ENCODE measurements at places on chromosomes 4 and X.

DNA sequence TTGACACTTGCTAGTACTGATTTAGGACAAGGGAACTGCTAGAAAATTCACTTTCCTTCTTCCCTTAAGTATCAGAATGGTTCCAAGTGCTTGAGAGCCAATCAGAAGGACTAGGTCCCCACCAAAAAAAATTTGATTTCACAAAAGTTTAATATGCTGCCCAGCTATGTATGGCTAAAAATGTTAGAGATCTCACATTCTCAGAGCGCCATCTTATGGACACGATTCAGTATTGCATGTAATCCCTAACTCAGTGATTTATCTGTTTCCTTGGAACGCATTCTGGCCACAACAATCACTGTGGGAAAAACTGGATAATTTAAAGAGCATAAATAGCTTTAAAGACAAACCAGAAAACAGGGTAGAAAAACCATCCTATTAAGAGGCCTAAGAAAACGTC, 255.1 kb upstream of the GPC4 start:
- no peak for DNase-seq

GRCh38 chr4:87054900-87055299, 120.1 kb downstream of the AFF1 start:
- DNase-seq: no peak

DNA sequence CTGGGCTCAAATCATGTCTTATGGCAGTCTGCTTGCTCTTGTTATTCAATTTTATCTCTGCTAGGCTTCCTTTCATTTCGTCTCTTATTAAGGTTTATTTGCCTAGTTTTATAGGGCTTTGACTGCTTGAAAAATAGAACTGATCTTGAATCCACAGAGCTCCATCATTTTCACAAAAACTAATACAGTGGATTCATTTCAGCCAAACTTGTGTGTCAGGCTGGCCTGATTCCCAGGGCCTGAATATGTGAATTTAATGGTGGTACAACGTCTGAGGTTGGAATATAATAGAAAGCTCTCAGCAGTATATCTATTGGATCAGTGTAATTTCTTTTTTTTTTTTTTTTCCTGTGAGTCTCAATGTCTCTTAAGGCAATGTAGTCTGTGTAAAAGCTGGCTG, 123.3 kb downstream of the POU4F2 start:
- no peak for DNase-seq

DNA sequence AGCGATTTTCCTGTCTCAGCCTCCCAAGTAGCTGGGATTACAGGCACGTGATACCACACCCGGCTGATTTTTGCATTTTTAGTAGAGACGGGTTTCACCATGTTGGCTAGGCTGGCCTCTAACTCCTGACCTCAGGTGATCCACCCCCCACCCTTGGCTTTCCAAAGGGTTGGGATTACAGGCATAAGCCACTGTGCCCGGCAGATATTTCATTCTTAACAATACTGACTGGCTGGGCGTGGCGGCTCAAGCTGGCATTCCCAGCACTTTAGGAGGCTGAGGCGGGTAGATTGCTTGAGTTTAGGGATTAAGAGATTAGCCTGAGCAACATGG, 1.3 kb downstream of the PQBP1 start:
- DNase-seq: no peak

- DNase-seq: no peak
Observed at GRCh38 chr4:109294006-109294405, 8.5 kb downstream of the COL25A1 start.

DNA sequence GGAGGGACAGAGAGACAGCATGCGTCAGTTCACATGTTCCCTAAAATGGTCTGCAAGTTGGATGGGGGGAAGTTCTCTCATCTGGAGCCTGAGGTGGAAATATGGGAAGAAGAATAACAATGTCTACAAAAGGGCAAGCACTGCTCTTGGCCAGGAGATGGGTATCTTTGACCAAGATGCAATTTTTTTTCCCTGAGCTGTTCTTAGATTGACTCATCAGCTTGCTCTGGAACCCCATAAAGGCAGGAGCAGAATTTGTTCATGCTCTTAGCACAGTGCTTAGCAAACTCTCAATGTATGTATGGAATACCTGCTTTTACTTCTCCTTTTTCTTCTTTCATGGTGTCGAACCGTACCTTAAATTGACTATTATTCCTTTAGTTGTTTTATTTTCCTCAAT, 90.5 kb upstream of the ZNF827 start:
- DNase-seq: no peak

DNA sequence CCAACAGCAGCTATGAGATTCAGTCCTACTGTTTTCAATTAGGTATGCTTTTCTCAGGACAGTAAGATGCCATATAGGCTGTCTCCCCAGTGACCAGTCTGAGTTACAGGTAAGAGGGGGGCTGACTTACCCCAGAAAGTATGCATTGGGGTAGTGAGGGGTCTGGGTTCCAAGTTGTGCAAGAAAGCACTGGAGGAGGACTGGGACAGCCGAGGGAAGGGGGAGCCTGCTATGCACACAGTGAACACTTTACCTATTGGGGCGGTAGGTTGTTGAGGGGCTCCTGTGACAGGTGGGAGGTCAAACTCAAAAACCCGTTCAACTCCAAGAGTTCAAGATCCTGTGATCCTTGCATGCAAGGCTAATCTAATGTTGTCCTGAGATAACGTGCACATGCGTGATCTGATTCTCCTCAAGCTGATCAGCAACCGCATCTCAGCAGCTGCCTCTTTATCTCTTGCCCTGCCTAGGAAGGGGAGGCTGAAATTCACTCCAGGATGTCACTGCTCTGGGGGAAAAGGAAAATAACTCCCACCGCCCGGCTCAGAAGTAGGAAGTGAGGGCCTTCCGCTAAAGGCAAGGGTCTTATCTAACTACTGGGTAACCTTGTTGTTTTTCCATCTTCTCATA, 108.8 kb upstream of the KIT start:
- DNase-seq: no peak

DNA sequence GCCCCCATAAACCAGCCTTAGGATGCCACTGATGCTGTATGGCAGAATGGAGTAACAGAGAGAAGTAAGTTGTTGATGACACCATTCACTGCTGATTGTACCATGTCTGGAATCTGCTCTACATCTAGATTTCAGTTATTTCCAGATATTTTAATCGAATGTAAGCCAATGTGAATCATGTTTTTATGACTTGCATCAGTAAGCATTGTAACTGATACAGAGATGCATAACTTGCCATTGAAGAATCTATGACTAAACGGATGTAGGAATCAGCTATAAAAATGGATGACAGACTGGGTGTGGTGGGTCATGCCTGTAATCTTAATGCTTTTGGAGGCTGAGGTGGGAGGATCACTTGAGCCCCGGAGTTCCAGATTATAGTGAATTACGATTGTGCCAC, 161.0 kb upstream of the GATB start:
- no peak for DNase-seq

- no peak for DNase-seq
Observed at GRCh38 chr4:150127757-150128156, 49.5 kb downstream of the DCLK2 start.

GRCh38 chrX:22177950-22178515, 94.7 kb upstream of the CBLL2 start:
- DNase-seq: no peak

- DNase-seq: no peak
Observed at GRCh38 chr4:156931267-156931666, 40.3 kb downstream of the PDGFC start.

DNA sequence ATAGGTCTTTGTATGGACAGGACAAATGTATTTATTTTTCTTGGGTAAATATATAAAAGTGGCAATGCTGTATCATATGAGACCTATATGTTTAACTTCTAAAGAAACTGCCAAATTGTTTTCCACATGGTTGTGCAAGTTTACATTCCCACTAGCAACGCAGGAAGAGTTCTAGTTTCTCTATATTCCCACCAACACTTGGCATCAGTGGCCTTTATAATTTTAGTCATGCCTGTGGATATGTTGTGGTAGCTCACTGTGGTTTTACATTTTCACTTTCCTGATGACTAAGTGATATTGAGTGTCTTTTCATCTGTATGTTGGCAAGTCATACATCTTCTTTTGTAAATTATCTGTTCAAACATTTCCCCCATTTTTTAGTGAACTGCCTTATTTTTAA, 126.0 kb downstream of the EMCN start:
- no peak for DNase-seq

DNA sequence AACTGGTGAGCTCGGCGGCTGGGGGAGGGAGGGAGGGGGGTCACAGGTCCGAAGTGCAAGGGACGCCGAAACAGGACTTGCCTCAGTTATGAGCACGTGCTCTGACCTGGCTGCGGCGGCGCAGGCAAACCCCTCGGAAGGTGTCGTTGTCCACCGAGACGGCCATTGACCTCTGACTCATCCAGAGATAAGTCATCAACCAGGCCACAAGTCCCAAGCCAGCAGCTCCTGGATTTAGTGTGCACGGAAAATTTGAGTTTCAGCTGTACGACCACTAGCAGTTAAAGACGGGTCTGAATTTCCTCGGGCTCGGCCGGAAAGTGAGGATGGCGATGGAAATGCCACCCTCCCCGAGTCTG, 674 bp downstream of the SH3D19 start:
- no peak for DNase-seq

DNA sequence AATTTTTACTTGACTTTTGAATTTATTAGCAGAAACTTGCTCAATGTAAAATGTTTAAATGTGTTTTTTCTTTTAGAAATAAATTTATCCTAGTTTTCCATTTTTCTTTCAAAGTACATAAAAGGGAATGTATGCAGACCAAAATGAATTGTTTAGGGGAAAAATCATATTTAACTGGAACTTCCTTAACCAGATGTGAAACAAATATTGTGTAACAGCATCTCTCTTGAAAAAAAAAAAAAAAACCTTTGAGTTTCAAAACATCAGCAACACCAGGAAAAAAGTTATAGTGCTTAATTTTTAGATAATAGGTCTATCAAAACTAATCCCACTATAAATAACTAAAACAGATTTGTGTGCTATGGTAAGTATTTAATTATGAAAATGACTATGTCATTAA, 14.5 kb upstream of the CCNA2 start:
- no peak for DNase-seq

- DNase-seq: no peak
Observed at GRCh38 chr4:31139767-31140166, 419.6 kb downstream of the PCDH7 start.

- no peak for DNase-seq
Observed at GRCh38 chrX:119756926-119757635, 1.3 kb upstream of the SOWAHD start.

DNA sequence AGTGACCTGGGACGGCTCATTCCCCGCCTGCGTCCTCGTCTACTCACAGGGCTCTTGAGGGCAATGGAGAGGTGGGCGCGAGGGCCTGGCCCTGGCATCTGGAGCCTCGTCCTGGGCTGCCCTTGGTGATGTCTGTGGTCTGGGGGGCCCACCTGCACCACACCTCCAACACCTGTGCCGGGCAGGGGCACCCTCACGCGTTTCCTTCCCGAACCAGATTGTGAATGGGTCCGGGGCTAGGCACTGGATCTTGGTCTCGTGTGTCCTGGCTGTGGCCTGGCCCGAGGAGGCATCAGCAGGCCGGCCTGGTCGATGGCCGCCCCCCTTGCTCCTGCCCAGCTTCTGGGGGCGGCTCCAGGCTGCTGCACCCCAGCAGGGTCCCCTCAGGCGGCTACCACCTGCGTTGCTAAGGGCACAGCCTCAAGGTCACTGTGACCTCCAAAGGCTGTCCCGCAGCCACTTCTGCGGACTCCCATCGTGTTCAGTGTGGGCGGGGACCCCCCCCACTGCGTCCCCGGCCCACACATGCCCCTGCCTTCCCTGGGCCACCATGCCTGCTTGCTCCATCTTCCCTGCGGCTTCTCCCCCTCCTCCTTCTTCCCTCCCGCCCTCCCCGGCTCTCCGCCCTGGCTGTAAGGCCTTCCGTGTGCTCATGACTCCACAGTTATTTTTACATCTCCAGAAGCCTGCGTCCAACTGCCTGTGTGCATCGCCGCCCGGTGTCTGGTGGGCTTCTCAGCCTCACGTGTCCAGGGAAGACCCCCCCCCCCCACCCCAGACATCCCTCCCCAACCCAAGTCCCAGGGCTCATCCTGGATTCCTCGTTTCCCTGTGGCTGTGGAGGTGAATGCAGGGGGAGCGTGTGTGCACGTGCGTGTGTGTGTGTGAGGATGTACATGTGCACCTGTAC, 3.8 kb downstream of the DOK7 start:
- DNase-seq: no peak

DNA sequence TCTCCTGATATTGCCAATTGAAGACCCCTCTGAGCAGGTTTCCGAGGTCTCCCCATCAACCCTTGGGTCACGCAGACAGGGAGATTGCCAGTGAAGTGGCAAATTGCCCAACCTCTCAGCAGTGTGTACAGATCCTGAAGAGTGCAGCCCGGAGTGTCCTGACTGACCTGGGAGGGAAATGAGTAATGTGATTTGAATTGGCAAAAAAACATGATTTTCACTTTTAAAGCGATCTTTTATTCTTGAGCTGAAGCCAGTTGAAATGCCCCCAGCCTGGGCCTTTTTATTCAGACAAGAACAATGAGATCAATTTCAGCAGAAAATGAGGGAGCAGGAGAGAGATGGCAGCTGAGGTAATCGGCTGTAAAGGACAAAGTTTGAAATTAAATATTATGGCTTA, 401.8 kb downstream of the RAPGEF2 start:
- no peak for DNase-seq

- DNase-seq: no peak
Observed at GRCh38 chr4:183300070-183300469, 20.0 kb downstream of the CLDN22 start.

- DNase-seq: no peak
Observed at GRCh38 chrX:12751887-12752286, 39.3 kb upstream of the PRPS2 start.

GRCh38 chr4:79330720-79331119, 4.9 kb upstream of the NAA11 start:
- no peak for DNase-seq

DNA sequence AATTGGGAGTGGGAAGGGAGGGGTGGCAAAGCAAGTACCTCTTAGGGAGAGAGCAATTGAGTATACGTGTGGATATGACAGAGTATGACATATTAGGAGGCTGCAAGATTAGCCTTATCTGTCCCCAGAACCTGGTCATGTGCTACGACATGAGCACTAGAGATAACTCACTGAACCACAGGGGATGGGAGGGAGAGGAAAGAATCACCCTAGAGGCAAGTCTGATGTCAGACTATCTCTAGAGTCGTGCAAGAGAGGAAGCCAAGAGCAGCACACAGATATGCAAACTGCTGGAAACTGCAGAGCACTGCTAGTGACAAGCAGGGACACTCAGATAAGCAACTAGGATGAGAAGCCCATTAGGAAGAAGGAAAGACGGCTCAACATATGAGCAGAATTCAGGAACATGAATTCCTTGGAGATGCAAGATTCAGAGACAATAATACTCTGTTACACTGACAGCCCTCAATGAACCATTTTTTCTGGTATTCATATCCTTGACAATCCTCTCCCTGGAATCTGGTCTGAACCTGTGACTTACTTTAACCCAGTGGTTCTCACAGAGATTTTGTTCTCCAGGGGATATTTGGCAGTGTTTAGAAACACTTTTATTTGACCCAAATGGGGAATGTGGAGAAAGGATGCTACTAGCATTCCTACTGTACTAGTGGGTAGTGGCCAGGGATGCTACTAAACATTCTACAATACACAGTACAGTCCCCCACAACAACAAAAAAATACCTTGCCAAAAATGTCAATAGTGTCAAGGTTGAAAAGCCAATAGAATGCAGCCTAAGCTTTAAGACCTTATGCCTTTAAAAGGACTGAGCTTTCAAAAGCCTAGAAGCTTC, 84.0 kb upstream of the BMP2K start:
- DNase-seq: no peak

GRCh38 chrX:85244450-85245211, 840 bp downstream of the ZNF711 start:
- DNase-seq: no peak

Data from activated naive CD4-positive, alpha-beta T cell (primary cell).